ENCODE measurements at places on chromosomes 16 and 17.

GRCh38 chr16:8620535-8620934, 963 bp upstream of the METTL22 start:
- no peak for DNase-seq

DNA sequence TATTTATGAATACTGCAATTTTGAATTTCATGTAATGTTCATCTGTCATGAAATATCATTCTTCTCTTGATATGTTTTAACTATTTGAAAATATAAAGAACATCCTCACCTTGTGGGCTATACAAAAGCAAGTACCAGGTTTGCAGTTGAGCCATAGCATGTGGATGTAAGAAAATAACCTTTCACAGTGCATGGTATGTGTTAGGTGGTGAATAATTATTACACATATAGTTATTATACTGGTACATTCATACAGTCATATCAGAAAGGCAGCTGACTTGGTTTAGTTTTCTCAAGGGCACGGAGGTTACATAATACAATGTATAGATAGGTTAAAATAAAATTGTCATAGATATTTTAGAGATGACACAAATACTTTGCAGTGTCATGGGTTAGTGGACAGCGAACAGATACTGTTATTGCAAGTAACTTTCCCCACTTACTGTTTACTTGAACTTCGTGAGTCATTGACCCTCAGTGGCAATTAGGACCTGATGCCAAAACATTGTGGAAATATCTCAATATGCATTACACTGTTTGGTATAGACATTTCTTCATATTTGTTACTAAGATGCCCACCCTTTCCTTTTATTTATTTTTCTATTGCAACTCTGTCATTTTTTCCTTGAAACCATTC, 445.4 kb upstream of the GOT2 start:
- DNase-seq = no peak

GRCh38 chr17:18958611-18959010, 6.6 kb downstream of the SLC5A10 start:
- DNase-seq = no peak

GRCh38 chr16:49744244-49745220, 111.4 kb downstream of the ZNF423 start:
- no peak for DNase-seq

GRCh38 chr16:30185683-30186421, 2.5 kb downstream of the CORO1A start:
- DNase-seq = no peak

DNA sequence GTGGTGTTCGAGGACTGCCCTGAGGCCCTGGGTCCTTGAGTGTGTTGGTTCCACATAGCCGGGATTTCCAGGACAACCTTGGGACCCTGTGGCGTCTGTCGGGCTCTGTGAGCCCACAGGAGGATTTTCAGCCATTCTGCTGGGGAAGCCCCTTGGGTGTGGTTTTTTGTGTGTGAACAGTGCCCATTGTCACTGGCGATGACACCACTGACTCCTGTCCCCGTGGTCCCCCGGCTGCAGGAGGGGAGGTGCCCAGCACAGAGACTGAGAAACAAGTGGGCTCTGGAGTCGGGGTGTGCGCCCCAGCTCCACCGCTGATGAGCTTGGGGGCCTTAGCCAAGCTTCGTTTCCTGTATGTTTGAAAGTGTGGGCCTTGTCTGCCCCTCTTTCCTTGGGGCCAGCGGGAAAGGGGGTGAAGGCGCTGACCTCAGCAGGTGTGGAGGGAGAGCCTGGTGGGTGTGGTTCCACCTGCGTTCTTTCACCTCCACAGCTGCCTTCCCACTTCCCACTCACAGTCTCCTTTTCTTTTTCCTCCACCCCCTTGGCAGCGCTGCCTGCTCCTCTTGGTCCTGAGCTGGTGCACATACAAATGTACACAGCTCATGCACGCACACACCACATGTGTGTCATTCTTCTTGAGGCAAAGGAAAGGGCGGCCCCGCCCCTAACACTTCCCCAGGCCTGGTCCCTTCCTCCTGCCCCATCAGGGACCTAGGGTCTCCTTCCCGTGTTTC, 16.1 kb downstream of the MGRN1 start:
- no peak for DNase-seq

- no peak for DNase-seq
Observed at GRCh38 chr16:4075534-4075933, 40.7 kb downstream of the ADCY9 start.

GRCh38 chr16:56245197-56245596, 53.9 kb downstream of the GNAO1 start:
- DNase-seq = no peak

- no peak for DNase-seq
Observed at GRCh38 chr17:33521784-33522183, 228.7 kb upstream of the ASIC2 start.

DNA sequence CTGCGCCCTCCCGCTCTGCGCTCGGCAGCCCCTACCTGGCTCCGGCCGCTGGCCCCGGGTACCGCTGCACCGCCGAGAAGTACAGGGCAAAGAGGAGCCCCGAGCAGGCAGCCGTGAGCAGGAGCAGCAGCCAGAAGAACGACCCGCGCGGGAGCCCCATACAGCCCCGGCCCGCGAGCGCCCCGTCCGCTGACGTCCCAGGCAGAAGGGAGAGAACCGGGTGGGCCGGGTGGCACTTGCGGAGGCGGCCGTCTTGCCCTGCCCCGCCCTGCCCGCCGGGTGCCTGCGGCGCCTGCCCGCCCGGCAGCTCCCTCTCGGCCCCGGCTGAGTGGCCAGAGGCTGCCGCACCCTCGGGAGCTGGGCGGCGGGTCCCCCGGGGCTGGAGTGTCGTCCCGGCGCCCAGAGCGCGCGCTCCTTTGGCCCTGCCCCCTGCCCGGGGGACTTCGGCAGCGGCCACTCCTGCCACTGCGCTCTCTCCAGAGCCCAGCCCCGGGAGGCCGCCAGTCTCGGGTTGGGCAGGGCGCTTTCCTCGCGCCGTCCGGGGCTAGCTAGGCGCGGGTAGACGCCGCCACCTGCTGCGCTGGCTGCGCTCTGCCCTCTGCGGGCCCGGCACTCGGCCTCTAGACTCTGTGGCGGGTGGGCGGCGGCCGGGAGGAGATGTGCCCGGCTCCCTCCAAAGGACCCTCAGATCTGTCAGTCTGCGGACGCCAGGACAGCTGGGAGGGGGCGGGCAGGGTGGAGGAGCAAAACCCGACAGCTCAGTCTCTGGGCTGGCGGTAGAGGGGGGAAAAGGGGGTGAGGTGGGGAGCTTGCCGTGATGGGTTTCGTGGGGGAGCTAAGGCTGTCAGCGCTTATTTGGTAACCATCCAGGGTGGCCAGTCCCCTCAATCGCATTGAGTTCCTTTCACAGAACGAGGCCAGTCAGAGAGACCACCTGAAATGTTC, at the start of gene ST6GALNAC2:
TSS of gene ST6GALNAC2 (minus strand) at position 212 of the 945 bp plus-strand sequence. CDS start at position 160, 52 bp downstream.
- DNase-seq = no peak

- no peak for DNase-seq
Observed at GRCh38 chr17:40996829-40997228, 2.9 kb upstream of the KRTAP3-3 start.

DNA sequence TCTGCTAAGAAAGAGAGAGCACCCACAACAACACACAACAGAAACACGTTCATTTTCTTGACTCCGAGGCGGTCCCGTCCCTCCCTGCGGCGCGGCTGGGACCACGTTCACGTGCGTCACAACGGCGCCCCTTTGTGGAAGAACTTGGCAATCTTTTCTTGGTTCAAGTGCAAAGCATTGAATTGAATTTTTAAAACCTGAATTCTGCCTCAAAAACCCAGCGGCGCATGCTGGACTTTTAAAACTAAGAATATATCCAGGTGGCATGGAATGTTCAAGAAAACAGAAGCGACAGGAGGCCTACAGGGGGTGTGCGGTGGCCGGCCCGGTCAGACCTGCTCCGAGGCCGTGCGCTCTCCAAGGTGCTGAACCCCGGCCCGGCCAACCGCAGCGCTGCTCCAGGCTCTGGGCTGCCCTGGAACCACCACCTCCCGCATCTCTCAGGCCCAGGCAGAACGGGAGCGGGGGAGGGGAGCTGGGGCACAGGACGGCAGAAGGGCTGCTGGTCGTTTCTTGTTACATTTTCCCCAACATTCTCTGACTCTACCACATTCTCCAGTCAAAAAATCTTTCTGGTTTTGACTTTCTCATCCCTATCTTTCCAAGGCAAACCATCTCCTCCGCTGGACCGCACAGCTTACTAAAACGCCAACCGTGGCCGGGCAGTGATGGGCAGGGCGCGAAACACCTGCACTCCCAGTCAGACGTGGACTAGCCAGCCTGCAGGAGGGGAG, 3.4 kb upstream of the HEXD start:
- DNase-seq = no peak

GRCh38 chr16:47057630-47057993, 84.1 kb upstream of the DNAJA2 start:
- DNase-seq = no peak

Measured in vagina (tissue), 2 donors.